Activated naive CD4-positive, alpha-beta T cell treated with anti-CD3 and anti-CD28 coated beads for 36 hours (primary cell): ENCODE measurements at places on chromosomes 5 and 9. TPM values are rescaled to one million over a fixed set of nuclear protein-coding genes. Genes with fewer than 3 reads are reported as not detected.

- peaks cover 2% of the 10 kb centered on the region for H3K27me3 ChIP-seq
- peaks cover 5% of the 10 kb centered on the region for H3K4me1 ChIP-seq
- no peaks in the 10 kb centered on the region for H3K36me3 ChIP-seq
- H3K27ac ChIP-seq: no peak overlapping the region
- H3K4me3 ChIP-seq: no peak overlapping the region
- DNase-seq: no peak
These were observed 19.9 kb upstream of the ZSWIM6 start for GRCh38 chr5:61311836-61312808.

DNA sequence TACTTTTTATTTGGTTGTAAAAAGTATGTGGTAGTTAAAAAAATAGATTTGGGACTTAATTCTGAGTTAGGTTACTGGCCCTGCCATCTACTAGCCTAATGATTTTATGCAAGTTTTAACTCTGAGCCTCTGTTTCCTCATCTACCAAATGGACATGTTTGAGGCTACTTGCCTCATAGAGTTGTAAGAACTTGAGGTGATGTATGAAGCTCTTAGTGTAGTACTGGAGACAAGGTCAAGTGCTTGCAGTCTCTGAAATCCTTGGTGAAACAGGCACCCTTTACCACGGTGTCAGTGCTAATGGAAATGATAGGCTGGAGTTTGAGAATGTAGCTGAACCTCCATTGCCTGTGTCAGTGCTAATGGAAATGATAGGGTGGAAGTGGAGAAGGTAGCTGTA lies 15.3 kb downstream of the GPR107 start:
- H3K36me3 ChIP-seq: peaks cover 5% of the 10 kb centered on the region
- peak overlapping the region; percentile 8 for H3K27ac ChIP-seq
- H3K27me3 ChIP-seq: no peaks in the 10 kb centered on the region
- H3K4me1 ChIP-seq: peaks cover 23% of the 10 kb centered on the region

GRCh38 chr9:130911254-130912049 lies 14.8 kb upstream of the QRFP start:
- H3K4me3 ChIP-seq: no peak overlapping the region
- no peaks in the 10 kb centered on the region for H3K27me3 ChIP-seq
- H3K36me3 ChIP-seq: no peaks in the 10 kb centered on the region
- H3K27ac ChIP-seq: no peak overlapping the region
- no peak for DNase-seq
- H3K4me1 ChIP-seq: no peaks in the 10 kb centered on the region

- DNase-seq: peak; percentile 58
- H3K36me3 ChIP-seq: no peaks in the 10 kb centered on the region
- H3K4me3 ChIP-seq: no peak overlapping the region
- no peak overlapping the region for H3K27ac ChIP-seq
- no peaks in the 10 kb centered on the region for H3K27me3 ChIP-seq
These were observed 27.8 kb upstream of the GRPEL2 start for GRCh38 chr5:149317281-149318048.

Gene EGFLAM
- total RNA-seq: not detected

DNA sequence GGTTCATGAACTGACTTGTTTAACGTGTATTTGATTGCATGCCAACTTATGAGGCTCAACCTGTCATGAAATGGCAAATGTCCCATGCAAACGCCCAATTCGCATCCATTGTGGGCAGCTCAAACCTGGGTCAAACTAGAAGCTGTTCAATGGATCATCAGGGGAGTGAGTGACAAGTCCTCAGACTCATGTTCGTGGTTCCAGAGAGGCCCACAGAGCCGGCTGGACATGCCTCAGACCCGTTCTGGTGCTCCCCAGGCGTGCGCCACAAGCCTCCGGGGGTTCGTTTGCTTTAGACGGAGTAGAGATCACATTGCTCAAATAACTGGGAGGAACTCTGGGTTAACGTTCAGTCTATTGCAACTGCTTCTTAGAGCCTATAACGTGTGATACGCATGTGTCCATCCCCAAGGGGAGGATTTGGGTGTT lies 15.0 kb downstream of the GFI1B start:
- DNase-seq: no peak
- no peak overlapping the region for H3K4me3 ChIP-seq
- H3K4me1 ChIP-seq: peaks cover 5% of the 10 kb centered on the region
- no peaks in the 10 kb centered on the region for H3K27me3 ChIP-seq
- no peaks in the 10 kb centered on the region for H3K36me3 ChIP-seq

DNA sequence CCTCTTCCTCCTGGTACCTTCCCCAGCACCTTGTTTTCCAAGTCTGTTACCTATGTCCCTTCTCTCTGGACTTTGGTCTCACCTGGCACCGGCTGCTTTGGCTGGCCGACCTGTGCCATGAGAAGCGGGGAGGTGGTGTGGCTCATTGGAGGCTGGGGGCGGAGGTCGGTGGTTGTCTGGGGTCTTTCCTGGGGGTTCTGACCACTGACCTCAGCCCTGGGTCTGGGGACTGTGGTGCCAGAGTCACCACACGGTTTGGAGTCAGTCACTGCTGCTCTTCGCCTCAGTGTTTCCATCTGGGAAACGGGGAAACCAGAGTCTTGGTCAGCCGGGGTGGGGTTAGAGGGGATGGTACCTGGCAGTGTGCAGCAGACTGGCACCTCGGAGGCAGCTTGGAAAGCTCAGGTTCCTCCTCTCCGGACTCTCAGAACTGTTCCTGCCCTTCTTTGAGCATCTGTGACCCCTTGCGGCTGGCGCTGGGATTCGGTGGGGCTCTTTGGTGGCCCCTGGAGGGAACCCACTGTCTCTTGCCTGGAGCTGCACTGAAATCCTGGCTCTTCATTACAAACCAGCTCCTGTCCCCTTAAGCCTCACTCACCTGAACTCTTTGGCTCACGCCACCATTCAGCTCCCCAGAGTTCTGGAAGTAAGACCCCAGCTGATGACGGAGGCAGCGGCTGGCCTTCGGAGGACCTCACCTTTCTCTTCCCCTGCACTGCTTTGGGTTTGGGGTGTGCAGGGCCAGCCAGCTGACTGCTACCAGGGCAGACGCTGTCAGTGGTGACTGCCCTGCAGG lies 4.1 kb upstream of the RXRA start:
- DNase-seq: no peak
- H3K4me3 ChIP-seq: no peak overlapping the region
- no peaks in the 10 kb centered on the region for H3K36me3 ChIP-seq
- no peak overlapping the region for H3K27ac ChIP-seq

Gene FAM169A
- 9.3 TPM for total RNA-seq

Gene TRPM6
- total RNA-seq: not detected

DNA sequence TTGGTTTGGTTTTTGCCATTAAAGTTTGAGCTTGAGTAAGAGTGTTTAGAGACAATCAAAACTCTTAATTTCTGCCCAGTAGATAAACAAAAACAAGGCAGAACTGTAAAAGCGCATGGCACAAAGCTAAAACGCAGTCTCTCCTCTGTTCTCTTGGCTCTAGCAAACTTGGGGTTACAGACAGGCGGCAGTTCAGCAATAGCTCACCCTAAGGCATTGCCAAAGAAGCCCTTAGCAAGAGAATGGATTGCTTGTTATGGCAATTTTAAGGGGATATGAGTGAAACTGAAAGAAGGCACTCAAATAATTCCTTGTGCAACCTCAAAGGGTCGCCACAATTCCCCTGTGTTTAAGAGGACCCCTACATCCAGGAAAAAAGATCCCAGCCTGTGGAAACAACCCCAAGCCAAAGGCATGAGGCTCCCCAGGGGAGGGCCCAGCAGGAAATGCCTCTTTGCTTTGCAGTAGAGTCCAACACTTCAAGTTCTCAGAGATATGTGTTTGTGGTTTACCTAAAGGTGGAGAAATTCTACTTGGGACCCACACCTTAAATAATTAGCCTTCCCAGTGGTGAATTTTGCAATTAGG lies 317.0 kb upstream of the MPDZ start:
- H3K4me3 ChIP-seq: no peak overlapping the region
- H3K36me3 ChIP-seq: no peaks in the 10 kb centered on the region
- H3K4me1 ChIP-seq: no peaks in the 10 kb centered on the region
- H3K27me3 ChIP-seq: no peaks in the 10 kb centered on the region
- H3K27ac ChIP-seq: no peak overlapping the region

DNA sequence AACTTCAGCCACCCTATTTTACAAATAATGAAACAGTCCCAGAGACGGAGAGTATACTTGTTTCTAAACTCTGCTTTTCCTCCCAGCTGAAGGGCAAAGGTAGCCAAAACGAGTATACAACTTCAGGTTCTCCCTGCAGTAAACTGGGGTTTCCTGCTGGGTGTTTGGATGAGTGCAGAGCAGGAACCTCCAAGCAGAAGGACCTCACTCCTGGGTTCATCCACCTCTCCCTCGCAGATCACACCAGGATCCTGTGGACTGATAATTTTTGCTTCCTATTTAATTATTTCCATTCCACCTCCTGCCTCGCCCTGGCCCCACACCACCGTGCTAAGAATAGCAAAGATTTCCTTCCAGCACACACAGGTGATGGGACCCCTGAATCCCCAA lies 2.0 kb upstream of the FOXB2 start:
- peaks cover 84% of the 10 kb centered on the region for H3K27me3 ChIP-seq
- DNase-seq: no peak
- peaks cover 42% of the 10 kb centered on the region for H3K4me1 ChIP-seq

Gene PLPPR1
- total RNA-seq: not detected

Gene GPX3
- not detected for total RNA-seq

GRCh38 chr5:67337751-67338150 lies 141.2 kb upstream of the CD180 start:
- no peaks in the 10 kb centered on the region for H3K4me1 ChIP-seq
- DNase-seq: no peak
- no peak overlapping the region for H3K4me3 ChIP-seq
- H3K27me3 ChIP-seq: peaks cover 2% of the 10 kb centered on the region

Gene C9orf50
- not detected for total RNA-seq

DNA sequence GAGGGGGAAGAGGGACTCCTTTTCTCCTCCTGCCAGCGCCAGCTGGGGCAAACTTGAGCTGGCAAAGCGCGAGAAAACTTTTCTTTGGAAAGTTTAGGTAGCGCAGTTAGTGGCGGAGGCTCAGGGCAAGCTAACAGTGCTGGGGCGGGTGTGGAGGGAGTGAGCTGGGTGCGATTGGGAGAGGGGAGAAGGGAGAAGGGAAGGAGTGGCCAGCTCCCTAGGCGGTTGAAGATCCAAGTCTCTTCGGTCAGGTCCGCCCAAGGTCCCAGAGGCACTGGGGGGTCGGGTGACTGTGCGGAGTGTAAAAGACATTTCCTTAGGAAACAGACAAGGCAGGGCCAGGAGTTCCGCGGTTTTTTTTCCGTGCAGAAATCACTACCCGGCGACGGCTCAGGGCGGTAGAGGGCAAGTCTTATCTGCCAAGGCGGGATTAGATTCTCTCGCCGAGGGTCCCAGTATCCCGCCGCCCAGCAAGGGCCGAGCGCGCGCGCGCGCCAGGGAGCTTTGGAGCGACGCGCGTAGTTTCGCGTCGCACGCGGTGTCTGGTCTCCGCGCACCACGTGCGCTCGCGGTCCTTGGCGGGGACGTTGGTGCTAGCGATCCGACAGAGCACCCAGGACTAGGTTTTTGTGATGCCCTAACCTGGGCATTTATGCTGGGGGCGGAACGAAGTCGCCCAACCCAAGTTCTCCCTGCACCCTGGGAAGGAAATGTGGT lies 33.6 kb upstream of the NFIB start:
- no peak overlapping the region for H3K27ac ChIP-seq
- no peak overlapping the region for H3K4me3 ChIP-seq
- peaks cover 68% of the 10 kb centered on the region for H3K27me3 ChIP-seq
- no peak for DNase-seq
- H3K4me1 ChIP-seq: peaks cover 10% of the 10 kb centered on the region
- no peaks in the 10 kb centered on the region for H3K36me3 ChIP-seq

- H3K27ac ChIP-seq: peak overlapping the region; percentile 96
- no peaks in the 10 kb centered on the region for H3K27me3 ChIP-seq
- peak; percentile 62 for DNase-seq
- peak overlapping the region; percentile 70 for H3K4me3 ChIP-seq
- H3K36me3 ChIP-seq: peaks cover 17% of the 10 kb centered on the region
These were observed 27.8 kb upstream of the TNFSF8 start for GRCh38 chr9:114958021-114958843.

Gene DAPK1
- 0.50 TPM for total RNA-seq

- H3K27me3 ChIP-seq: no peaks in the 10 kb centered on the region
- no peak overlapping the region for H3K4me3 ChIP-seq
- no peak for DNase-seq
- no peaks in the 10 kb centered on the region for H3K36me3 ChIP-seq
- H3K4me1 ChIP-seq: no peaks in the 10 kb centered on the region
- no peak overlapping the region for H3K27ac ChIP-seq
These were observed 628.3 kb downstream of the DNAH5 start for GRCh38 chr5:13316176-13316575.

DNA sequence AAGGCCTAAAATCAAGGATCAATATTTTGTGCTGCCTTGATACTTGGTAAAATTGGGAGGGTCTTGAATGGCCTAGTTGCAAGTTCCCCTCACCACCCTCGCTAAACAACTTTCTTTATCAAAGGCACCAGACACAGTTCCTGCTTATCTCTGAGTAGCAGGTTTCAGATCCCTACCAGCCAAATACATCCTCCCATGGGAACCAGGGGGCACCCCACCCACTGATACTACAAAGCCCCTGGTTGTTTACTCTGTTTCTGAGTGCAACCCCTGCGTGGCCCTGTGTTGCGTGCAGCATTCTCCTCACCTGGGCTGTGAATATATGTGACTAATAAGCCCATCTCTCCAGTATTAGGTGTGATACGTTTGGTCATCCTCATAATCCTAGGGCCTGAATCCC lies 314.9 kb downstream of the DRD1 start:
- H3K4me3 ChIP-seq: no peak overlapping the region
- no peak overlapping the region for H3K27ac ChIP-seq
- no peak for DNase-seq
- H3K27me3 ChIP-seq: peaks cover 3% of the 10 kb centered on the region

- no peaks in the 10 kb centered on the region for H3K36me3 ChIP-seq
- H3K27me3 ChIP-seq: peaks cover 51% of the 10 kb centered on the region
- no peak within 1 kb of the TSS for H3K27ac ChIP-seq
- DNase-seq: peak; percentile 21
- H3K4me1 ChIP-seq: peaks cover 23% of the 10 kb centered on the region
- H3K4me3 ChIP-seq: peak within 1 kb of the TSS; percentile 56
These were observed at the start of gene NKD2 for GRCh38 chr5:1008451-1009358. Gene NKD2, plus strand, starts transcription at chr5:1008802. Its CDS starts 256 bp downstream, at chr5:1009058.

- H3K27ac ChIP-seq: no peak overlapping the region
- peaks cover 3% of the 10 kb centered on the region for H3K4me1 ChIP-seq
- no peak overlapping the region for H3K4me3 ChIP-seq
These were observed 68.6 kb upstream of the STARD4 start for GRCh38 chr5:111580956-111581355.

GRCh38 chr9:72952914-72953313 lies at the start of gene ALDH1A1:
Gene ALDH1A1, minus strand, starts transcription at chr9:72953053. Its CDS starts 53 bp downstream, at chr9:72953000.
- no peak within 1 kb of the TSS for H3K4me3 ChIP-seq
- no peak within 1 kb of the TSS for H3K27ac ChIP-seq
- DNase-seq: no peak

- H3K4me1 ChIP-seq: peaks cover 14% of the 10 kb centered on the region
- no peaks in the 10 kb centered on the region for H3K27me3 ChIP-seq
- no peaks in the 10 kb centered on the region for H3K36me3 ChIP-seq
- no peak overlapping the region for H3K27ac ChIP-seq
These were observed 85.6 kb downstream of the MACROH2A1 start for GRCh38 chr5:135313405-135313804.

GRCh38 chr9:107142896-107143603 lies 140.0 kb upstream of the RAD23B start:
- H3K4me1 ChIP-seq: no peaks in the 10 kb centered on the region
- no peak overlapping the region for H3K4me3 ChIP-seq
- no peak overlapping the region for H3K27ac ChIP-seq
- no peaks in the 10 kb centered on the region for H3K36me3 ChIP-seq

GRCh38 chr9:117415358-117415914 lies 579 bp upstream of the ASTN2 start:
- DNase-seq: no peak
- no peak overlapping the region for H3K27ac ChIP-seq
- H3K27me3 ChIP-seq: peaks cover 31% of the 10 kb centered on the region
- peaks cover 1% of the 10 kb centered on the region for H3K36me3 ChIP-seq
- H3K4me1 ChIP-seq: peaks cover 4% of the 10 kb centered on the region
- H3K4me3 ChIP-seq: no peak overlapping the region
